ENCODE measurements at places on chromosomes 3 and 15. TPM values are rescaled to one million over a fixed set of nuclear protein-coding genes. Genes with fewer than 3 reads are reported as not detected.

FXR1 gene
- 141 TPM for total RNA-seq

RLBP1 gene
- total RNA-seq: not detected

CHRNA5 gene
- total RNA-seq: 6.4 TPM

CHRNA7 gene
- not detected for total RNA-seq

RABL3 gene
- 24.3 TPM for total RNA-seq

ARHGAP31 gene
- total RNA-seq: 8.0 TPM

FYCO1 gene
- 16.1 TPM for total RNA-seq

HDGFL3 gene
- 54.7 TPM for total RNA-seq

ARL8B gene
- total RNA-seq: 51.0 TPM

GPR149 gene
- total RNA-seq: not detected

PATL2 gene
- total RNA-seq: 11.1 TPM

MFN1 gene
- 29.5 TPM for total RNA-seq

PLCL2 gene
- total RNA-seq: 14.9 TPM

DPPA2 gene
- total RNA-seq: not detected

LMAN1L gene
- total RNA-seq: 0.93 TPM

CADM2 gene
- not detected for total RNA-seq

ILDR1 gene
- total RNA-seq: 0.34 TPM

CYP1A2 gene
- total RNA-seq: not detected

CCR1 gene
- total RNA-seq: 22.6 TPM

FEZF2 gene
- not detected for total RNA-seq

RAD51 gene
- 62.4 TPM for total RNA-seq

IMPG2 gene
- total RNA-seq: 0.05 TPM

TICRR gene
- 17.6 TPM for total RNA-seq

ALS2CL gene
- 0.10 TPM for total RNA-seq

PRSS50 gene
- total RNA-seq: not detected

GOLGA8H gene
- not detected for total RNA-seq

KLF13 gene
- 137 TPM for total RNA-seq

FANCD2OS gene
- total RNA-seq: not detected

GPR87 gene
- total RNA-seq: 0.62 TPM

UQCRC1 gene
- 191 TPM for total RNA-seq

RASL12 gene
- not detected for total RNA-seq

CKMT1A gene
- 0.16 TPM for total RNA-seq

EXOG gene
- 20.0 TPM for total RNA-seq

STARD5 gene
- 4.5 TPM for total RNA-seq

HCLS1 gene
- 234 TPM for total RNA-seq

A4GNT gene
- not detected for total RNA-seq

NMNAT3 gene
- 1.2 TPM for total RNA-seq

AGTR1 gene
- total RNA-seq: not detected

PPARG gene
- 2.5 TPM for total RNA-seq

SHC4 gene
- 26.4 TPM for total RNA-seq

TIMP4 gene
- total RNA-seq: not detected

ERICH6 gene
- total RNA-seq: not detected

EXD1 gene
- not detected for total RNA-seq

CCR2 gene
- 21.0 TPM for total RNA-seq

THPO gene
- not detected for total RNA-seq

SPATA12 gene
- not detected for total RNA-seq

BCL2A1 gene
- 91.8 TPM for total RNA-seq

CAPN3 gene
- total RNA-seq: 1.6 TPM

TYRO3 gene
- total RNA-seq: 3.0 TPM

MITF gene
- total RNA-seq: 0.54 TPM

CCDC33 gene
- not detected for total RNA-seq

Measured in activated T-helper 1 cell treated with anti-CD3 and anti-CD28 coated beads, Interleukin-12 subunit alpha, Interleukin-12 subunit beta, Interleukin-2, Interleukin-4 antibody, amounts not matched to agents 30 ng/mL and 10 ng/mL and 1 ng/mL, durations not matched to agents 14 hours and 24 hours and 36 hours (primary cell).